ENCODE measurements at places on chromosomes 2 and 18.

GRCh38 chr2:173553593-173553992 is 198.9 kb downstream of the CDCA7 start:
- DNase-seq, result no peak

GRCh38 chr2:15912203-15912602 is 28.1 kb upstream of the MYCN start:
- no peak for DNase-seq

DNA sequence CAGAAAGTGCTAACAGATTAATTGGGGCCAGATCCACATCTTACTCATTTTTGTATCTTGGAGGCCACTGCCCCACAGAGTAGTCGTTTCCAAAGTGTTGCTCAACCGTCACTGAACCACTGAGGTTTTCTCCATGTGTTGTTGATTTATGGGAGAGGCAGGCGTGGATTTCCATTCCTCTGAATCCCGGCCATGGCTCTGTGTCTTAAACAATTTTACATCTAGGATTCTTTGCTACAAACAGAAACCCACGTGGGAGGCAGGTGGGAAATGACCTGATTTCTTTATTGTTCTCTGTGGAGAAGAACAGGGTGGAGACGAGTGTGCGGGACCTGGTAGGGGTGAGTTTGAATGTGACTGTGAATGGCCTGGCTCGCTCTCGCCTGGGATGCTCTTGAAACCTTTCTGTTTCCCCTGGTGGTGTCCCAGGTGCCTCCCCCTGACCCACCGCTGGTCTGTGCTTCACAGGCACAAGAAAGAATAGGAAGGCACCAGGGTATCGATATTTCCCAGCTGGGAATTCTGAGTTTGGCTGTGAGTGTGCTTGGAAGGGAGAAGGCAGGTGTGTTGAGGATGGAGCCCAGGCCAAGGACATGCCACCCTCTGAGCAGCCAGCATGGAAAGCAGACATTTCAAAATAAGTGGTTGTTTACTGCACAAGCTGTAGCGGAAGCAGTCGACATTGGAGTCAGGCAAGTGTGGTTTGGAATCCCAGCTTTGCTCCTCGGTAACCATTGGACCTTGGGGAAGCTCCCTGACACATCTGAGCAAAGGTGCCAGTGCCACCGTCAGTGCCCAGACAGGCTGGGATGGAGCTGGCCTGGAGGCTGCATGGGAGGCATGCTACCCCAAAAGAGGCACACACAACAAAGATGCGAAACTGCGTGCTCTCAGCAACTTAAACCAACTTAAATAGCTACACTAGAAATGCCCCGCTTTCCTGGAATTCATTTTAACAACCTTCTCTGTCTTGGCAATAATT is 50.0 kb downstream of the LPIN1 start:
- DNase-seq, result no peak

- DNase-seq, result no peak
Measured at GRCh38 chr2:223832241-223832903, 5.0 kb downstream of the AP1S3 start.

- DNase-seq, result no peak
Measured at GRCh38 chr18:50769463-50769862, 50.4 kb downstream of the MRO start.

DNA sequence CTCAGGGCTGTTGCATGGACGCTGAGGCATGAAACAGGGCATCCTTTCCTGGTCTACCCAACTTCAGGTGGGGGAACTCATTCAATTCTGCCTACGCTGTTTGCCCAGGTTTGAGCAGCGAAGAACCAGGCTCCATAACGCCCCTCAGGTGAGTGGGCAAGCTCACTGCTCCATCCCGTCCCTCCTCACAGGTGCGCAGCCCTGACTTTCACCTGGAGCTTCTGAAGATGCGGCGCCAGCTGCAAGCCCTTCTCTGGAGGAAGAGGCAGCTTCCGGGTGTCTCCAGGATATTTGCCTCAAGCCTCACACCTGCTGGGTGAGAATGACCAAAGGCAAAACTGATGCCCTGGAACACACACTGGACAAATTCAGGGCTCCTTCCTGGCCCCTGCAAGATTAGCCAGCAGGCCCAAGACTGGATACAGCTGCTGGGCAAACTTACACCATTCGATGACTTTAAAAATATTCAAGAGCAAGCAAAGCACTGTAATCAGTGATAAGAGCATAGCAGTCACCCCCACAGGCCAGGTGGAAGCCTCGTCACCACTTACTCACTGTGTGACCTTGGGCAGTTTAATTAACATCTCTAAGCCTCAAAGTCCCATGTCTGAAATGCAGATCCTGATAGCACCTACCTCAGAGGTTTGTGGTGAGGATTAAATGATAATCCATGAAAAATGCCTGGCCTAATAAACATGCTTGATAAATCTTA is 97.7 kb downstream of the GYPC start:
- DNase-seq, result no peak
